ENCODE measurements at places on chromosomes 5 and 9. TPM values are rescaled to one million over a fixed set of nuclear protein-coding genes. Genes with fewer than 3 reads are reported as not detected.

Gene PRRX2
- total RNA-seq: 1.5 TPM

GRCh38 chr9:17519761-17520160, 59.1 kb upstream of the SH3GL2 start:
- no peak for ATAC-seq

Gene GRXCR2
- total RNA-seq: not detected

- peak; percentile 99 for ATAC-seq
These were observed 16.0 kb downstream of the TEK start for GRCh38 chr9:27125030-27125429.

Gene ISOC1
- total RNA-seq: 17.7 TPM

DNA sequence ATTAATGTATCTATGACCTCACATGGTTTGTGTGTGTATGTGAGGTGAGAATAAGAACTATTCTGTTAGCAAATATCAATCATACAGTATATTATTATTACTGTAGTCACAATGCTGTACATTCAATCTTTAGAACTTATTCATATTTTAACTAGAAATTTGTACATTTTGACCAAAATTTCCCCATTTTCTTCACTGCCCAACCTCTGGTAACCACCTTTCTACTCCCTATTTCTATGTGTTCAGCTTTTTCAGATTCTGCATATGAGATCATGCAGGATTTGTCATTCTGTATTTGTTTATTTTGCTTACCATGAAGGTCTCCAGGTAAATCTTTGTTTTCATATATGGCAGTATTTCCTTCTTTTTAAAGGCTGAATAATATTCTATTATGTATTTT, 607.9 kb downstream of the SLCO4C1 start:
- no peak for ATAC-seq

Measured in esophagus mucosa (tissue), 1 donor.